Activated CD4-positive, alpha-beta memory T cell treated with anti-CD3 and anti-CD28 coated beads for 36 hours (primary cell): ENCODE measurements at places on chromosomes 13 and 19. TPM values are rescaled to one million over a fixed set of nuclear protein-coding genes. Genes with fewer than 3 reads are reported as not detected.

DNA sequence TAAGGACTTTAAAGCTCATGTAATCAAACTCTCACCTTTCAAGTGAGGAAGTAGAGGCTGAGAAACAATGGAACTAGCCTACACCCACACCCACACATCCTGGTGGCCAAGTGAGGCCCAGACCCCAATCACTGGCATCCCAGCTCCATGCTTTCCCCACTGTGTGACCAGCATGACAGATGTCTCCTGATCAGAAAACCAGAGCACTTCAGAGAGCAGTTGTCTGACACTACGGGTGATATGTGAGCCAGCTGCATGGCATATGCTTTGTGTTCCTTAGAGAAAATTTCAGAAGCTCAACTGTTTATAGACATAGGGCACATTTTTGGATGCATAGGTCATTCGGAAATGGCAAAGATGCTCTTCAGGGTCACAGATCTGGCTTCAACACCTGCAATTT lies 315.2 kb downstream of the NDFIP2 start:
- H3K36me3 ChIP-seq: no peaks in the 10 kb centered on the region
- no peaks in the 10 kb centered on the region for H3K4me1 ChIP-seq

- no peak overlapping the region for H3K4me3 ChIP-seq
- H3K27me3 ChIP-seq: no peaks in the 10 kb centered on the region
- peaks cover 21% of the 10 kb centered on the region for H3K4me1 ChIP-seq
These were observed 4.5 kb downstream of the PPP1R12C start for GRCh38 chr19:55112777-55113569.

- peaks cover 38% of the 10 kb centered on the region for H3K36me3 ChIP-seq
- H3K27me3 ChIP-seq: no peaks in the 10 kb centered on the region
- no peak overlapping the region for H3K27ac ChIP-seq
- H3K4me3 ChIP-seq: no peak overlapping the region
These were observed 14.7 kb upstream of the DHDH start for GRCh38 chr19:48918801-48919247.

DNA sequence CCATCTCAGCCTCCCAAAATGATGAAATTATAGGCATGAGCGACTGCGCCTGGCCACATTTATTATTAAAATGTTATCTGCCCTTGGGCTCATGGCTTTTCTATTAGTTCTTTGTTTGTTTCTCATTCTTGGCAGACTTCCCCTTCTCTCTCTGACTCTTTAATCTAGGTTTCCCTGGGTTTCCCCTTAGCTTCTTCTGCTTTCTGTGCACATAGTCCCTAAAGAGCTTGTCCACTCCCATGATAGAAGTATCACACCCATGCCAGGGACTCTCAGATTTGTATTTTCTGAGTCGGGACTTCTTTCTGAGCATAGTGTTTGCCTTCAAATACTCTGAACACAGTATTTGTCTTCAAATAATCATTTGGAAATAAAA lies 38.6 kb upstream of the ITM2B start:
- no peak for DNase-seq
- no peak overlapping the region for H3K27ac ChIP-seq
- H3K4me1 ChIP-seq: peaks cover 14% of the 10 kb centered on the region
- no peak overlapping the region for H3K4me3 ChIP-seq

MADCAM1 gene
- 0.22 TPM for total RNA-seq

- no peak overlapping the region for H3K27ac ChIP-seq
- peaks cover 29% of the 10 kb centered on the region for H3K4me1 ChIP-seq
- no peak overlapping the region for H3K4me3 ChIP-seq
- H3K36me3 ChIP-seq: peaks cover 6% of the 10 kb centered on the region
- no peaks in the 10 kb centered on the region for H3K27me3 ChIP-seq
- DNase-seq: no peak
These were observed 7.6 kb downstream of the KATNAL1 start for GRCh38 chr13:30299786-30300185.

DNA sequence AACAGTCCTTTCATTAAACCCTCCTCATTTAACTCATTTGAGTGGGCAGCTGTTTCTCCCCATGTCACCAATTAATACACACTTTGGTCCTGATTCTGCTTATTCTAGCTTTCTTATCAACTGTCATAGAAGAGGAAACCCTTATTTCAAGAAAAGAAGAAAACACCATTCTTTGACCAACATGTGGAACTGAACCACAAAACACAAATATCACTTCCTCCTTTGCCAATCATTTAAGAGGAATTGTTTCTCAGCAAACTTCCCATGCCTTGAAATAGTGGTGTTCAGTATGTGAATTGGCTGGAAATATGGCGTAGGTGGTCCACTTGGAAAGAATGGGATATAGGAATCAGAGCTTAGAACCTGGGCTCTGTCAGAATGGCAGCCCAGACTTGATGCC lies 20.4 kb downstream of the MBD3L2B start:
- no peak overlapping the region for H3K4me3 ChIP-seq
- no peak for DNase-seq
- peaks cover 10% of the 10 kb centered on the region for H3K4me1 ChIP-seq

- no peaks in the 10 kb centered on the region for H3K36me3 ChIP-seq
- DNase-seq: no peak
- no peaks in the 10 kb centered on the region for H3K27me3 ChIP-seq
- H3K4me3 ChIP-seq: no peak overlapping the region
These were observed 9.5 kb upstream of the SLC1A5 start for GRCh38 chr19:46797881-46798280.

HCST gene
- 52.9 TPM for total RNA-seq

ZIC5 gene
- not detected for total RNA-seq

- H3K4me1 ChIP-seq: peaks cover 18% of the 10 kb centered on the region
- H3K4me3 ChIP-seq: no peak overlapping the region
- H3K27ac ChIP-seq: no peak overlapping the region
- no peak for DNase-seq
- no peaks in the 10 kb centered on the region for H3K27me3 ChIP-seq
These were observed 15.6 kb downstream of the NAA16 start for GRCh38 chr13:41326661-41327060.

ELSPBP1 gene
- total RNA-seq: not detected

DNA sequence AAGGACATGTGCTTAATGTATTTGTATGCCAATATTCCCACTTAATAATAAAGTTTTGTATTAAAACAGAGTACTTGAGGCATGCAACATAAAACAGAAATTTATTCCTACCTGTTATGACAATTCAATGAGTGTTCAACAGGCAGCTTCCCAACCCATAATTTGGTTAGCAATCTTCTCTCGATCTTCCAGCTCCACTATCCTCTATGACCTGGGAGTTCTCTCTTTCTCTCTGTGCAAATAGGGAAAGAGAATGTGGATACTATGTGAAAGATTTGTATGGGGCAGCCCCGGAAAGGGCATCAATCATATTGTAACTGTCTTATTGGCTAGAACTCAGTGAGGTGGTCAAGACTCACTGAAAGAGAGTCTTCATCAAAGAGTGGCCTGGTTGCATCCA lies 644.9 kb upstream of the PCDH20 start:
- no peaks in the 10 kb centered on the region for H3K4me1 ChIP-seq
- DNase-seq: no peak
- H3K27ac ChIP-seq: no peak overlapping the region
- H3K36me3 ChIP-seq: no peaks in the 10 kb centered on the region

- DNase-seq: no peak
- H3K4me3 ChIP-seq: no peak overlapping the region
- H3K4me1 ChIP-seq: no peaks in the 10 kb centered on the region
- H3K27me3 ChIP-seq: peaks cover 29% of the 10 kb centered on the region
- H3K36me3 ChIP-seq: no peaks in the 10 kb centered on the region
These were observed 3.5 kb upstream of the KLK6 start for GRCh38 chr19:50972795-50973376.

- H3K36me3 ChIP-seq: no peaks in the 10 kb centered on the region
- no peaks in the 10 kb centered on the region for H3K4me1 ChIP-seq
- peaks cover 3% of the 10 kb centered on the region for H3K27me3 ChIP-seq
- no peak overlapping the region for H3K27ac ChIP-seq
These were observed 445.6 kb downstream of the KCTD12 start for GRCh38 chr13:76440568-76440967.

DNA sequence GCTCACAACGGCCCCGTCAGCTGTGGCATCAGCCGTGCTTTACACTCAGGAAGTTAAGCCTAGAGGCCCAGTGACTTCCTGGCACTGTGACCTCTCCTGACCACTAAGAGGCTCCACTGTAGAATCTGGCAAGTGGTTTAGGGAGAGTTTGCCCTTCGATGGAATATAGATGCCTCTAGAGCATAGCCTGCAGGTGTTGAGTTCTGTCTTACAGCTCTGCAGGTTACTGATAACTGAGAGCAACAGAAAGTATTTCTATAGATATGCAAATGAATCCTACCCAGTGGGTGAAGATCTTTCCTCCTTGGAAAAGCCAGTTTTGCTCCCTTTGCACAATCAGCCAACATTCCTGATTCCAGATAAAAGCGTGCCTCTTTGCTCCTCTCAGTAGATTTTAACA lies 35.8 kb downstream of the ATP12A start:
- H3K4me3 ChIP-seq: no peak overlapping the region
- no peak overlapping the region for H3K27ac ChIP-seq
- no peaks in the 10 kb centered on the region for H3K36me3 ChIP-seq
- DNase-seq: no peak
- H3K4me1 ChIP-seq: no peaks in the 10 kb centered on the region

LAIR1 gene
- total RNA-seq: 4.9 TPM

KCNJ14 gene
- 1.2 TPM for total RNA-seq

- H3K27ac ChIP-seq: no peak overlapping the region
- no peaks in the 10 kb centered on the region for H3K27me3 ChIP-seq
- H3K36me3 ChIP-seq: no peaks in the 10 kb centered on the region
- DNase-seq: no peak
These were observed 267.9 kb upstream of the TSHZ3 start for GRCh38 chr19:31617010-31617585.

DNA sequence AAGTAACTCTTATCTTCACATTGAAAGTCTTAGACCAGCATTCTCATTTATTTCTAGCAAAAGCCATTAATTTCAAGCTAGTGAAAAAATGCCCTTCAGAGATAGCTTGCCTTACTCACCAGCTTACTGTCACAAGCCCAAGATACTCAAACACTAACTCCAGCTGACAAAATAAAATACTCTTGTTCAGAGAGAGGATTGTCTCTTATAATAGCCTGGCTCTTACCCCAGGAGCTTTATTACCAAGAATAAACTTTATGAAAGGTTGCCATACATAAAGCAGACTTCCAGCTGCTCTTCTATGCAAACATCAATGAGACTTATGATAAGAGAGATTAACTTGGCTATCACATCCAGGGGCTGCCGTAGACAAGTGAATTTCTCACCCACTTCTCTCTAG lies 53.6 kb downstream of the XPO4 start:
- H3K4me1 ChIP-seq: no peaks in the 10 kb centered on the region
- DNase-seq: no peak
- peaks cover 10% of the 10 kb centered on the region for H3K36me3 ChIP-seq

DNA sequence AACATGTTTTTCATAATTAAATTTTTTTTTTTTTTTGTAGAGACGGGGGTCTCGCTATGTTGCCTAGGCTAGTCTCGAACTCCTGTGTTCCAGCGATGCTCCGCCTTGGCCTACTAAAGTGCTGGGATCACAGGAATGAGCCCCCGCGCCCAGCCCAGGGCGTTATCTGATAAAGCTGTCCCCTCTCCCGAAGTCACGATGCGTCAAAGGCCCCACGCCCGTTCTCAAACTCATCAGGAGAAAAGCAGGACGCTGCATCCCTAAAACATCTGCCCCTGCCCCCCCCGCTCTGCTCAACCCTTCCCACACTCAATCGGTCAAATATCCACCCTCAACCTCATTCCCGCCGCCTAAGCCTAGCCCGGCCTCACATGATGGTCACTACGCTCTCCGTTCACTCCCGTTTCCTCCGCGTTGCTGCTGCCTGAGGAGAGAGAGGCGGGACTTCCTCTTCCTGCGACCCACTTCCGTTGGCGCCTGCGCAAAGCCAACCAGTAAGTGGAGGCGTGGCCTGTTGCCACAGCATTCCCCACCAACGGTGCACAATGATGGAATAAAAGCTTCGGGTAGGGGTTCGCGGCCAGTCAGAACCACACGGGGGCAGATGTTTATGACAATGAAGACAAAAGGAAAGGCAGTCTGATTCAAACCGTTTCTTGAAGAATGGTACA lies at the start of gene SNRPD2:
Gene SNRPD2 (minus strand): TSS at position 438 of the 671 bp plus-strand sequence. CDS start 65 bp downstream, at position 373.
- DNase-seq: peak; percentile 96
- peak within 1 kb of the TSS; percentile 94 for H3K27ac ChIP-seq
- H3K27me3 ChIP-seq: no peaks in the 10 kb centered on the region
- H3K4me1 ChIP-seq: peaks cover 20% of the 10 kb centered on the region
- peak within 1 kb of the TSS; percentile 97 for H3K4me3 ChIP-seq

DNA sequence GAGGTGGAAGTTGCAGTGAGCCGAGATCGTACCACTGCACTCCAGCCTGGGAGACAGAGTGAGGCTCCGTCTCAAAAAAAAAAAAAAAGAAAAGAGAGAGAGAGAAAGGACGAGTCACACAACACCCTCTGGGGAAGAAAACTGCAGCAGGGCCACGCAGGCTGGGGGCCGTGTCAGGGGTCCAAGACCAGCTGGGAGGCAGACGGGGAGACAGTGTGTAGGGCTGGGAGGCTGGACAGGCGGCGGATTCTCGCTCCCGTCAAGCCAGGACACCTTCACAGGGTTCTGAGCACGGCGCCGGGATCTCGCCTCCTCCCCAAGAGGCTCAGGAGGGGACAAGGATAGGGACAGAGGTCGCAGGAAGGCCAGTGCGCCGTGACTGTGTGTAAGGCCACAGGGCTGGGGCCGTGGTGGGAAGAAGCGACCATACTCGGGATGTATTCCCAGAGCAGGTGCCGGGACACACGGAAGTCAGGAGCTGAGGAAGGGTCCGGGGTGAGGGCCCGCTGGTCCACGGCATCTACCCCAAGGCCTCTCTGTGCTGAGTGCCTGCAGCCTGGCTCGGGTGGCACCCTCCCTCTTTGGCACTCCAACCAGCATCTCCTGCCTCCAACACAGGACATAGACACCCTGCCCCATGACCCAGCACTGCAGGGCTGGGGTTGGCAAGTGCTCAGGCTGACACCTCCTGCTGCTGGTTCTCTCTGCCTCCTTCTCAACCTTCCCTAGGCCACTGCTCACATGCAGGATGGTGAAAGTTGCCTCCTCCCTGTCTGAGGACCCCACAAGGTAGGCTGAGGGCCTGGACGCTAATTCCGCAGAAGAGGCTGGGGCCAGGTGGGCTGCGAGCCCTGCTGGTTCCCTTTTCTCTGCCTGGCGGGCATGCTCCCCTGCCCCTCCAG lies 21.2 kb downstream of the ZNF787 start:
- no peak overlapping the region for H3K4me3 ChIP-seq
- no peaks in the 10 kb centered on the region for H3K27me3 ChIP-seq
- no peak for DNase-seq
- no peak overlapping the region for H3K27ac ChIP-seq
- peaks cover 3% of the 10 kb centered on the region for H3K4me1 ChIP-seq
- peaks cover 13% of the 10 kb centered on the region for H3K36me3 ChIP-seq

NLRP7 gene
- not detected for total RNA-seq

DNA sequence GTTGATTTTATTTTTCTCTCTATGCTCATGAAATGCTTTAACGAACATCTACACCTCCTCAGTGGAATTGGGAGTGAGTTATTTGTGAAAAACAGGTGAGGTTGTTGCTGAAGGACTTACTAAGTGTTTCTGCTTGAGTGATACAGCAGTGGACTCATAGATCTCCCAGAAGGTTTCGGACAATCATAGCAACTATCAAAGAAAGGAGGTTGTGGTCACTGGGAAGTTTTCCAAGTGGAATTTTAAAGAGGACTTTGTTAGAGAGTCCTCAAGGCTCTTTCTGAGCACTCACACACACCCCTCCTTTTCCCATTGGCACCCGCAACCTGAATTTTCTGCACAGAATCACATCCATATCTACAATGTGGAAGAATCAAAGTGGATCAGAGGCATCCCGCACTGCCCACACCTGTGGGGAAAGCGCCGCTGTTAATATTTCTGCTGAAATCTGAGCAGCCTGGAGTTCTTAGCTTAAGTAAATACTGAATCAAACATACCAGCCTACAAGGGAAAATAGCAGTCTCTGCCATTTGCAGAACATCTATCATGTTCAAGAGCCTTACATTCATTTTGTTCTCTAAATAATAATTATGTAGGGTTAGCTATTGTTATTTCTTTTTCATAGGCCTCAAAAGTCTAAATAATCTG lies 719.4 kb downstream of the DIAPH3 start:
- H3K36me3 ChIP-seq: no peaks in the 10 kb centered on the region
- peaks cover 6% of the 10 kb centered on the region for H3K4me1 ChIP-seq
- H3K27me3 ChIP-seq: peaks cover 16% of the 10 kb centered on the region
- no peak for DNase-seq
- no peak overlapping the region for H3K4me3 ChIP-seq

PLA2G4C gene
- 13.3 TPM for total RNA-seq
